Endothelial cell of umbilical vein (primary cell): ENCODE measurements at places on chromosomes 7 and 10.

- no peak for DNase-seq
Measured at GRCh38 chr7:97018126-97018601, 6.5 kb downstream of the DLX5 start.

DNA sequence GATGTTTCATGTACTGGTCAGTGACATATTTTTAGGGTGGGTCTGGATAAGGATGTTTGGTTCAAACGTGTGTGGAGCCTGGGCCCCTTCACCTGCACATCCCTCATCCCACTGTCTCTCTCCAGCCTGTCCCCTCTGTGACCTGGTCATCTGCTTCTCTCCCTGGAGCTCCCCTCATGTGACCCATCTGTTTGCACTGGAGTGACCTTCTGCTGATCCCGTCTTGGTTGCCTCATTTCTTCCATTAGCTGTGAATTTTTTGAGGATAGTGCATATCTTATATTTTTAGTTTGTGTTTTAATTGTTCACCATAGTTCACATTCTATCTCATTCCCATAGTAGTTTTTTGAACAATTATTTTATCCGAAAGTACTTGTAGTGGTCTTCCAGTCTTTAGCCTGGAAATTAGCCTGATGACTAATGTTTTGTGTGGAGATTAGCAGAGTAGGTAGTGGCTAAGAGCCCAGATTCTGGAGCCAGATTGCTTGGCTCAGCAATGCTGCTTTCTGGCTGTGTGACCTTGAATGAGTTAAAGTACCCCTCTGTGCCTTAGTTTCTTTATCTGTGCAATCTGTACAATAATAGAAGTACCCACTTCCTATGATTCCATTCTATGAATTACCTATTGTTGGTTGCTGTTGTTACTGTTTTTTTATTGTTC lies 224.5 kb downstream of the LRMDA start:
- peak; percentile 36 for DNase-seq

- no peak for DNase-seq
Measured at GRCh38 chr10:92897916-92898315, 49.6 kb downstream of the EXOC6 start.

DNA sequence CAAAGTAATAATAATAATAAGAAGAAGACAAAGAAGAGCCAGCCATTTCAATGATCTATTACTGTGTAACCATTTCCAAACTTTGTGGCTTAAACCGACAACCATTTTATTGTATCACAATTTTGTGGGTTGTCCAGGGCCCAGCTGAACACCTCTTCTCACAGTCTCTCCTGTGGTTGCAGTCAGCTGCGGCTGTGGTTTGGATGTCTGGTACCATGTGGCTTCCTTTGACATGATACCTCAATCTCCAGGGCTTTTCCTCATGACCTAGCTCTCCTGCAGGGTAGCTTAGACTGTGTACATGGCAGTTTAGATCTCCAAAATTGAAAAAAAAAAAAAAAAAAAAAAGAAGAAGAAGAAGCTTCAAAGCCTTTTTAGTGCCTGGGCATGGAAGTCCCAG lies 72.6 kb upstream of the NFKB2 start:
- no peak for DNase-seq

- no peak for DNase-seq
Measured at GRCh38 chr10:101494650-101495049, 93.4 kb downstream of the POLL start.

GRCh38 chr10:115073796-115074195 lies 19.4 kb upstream of the ATRNL1 start:
- DNase-seq, result no peak

- no peak for DNase-seq
Measured at GRCh38 chr10:68238371-68238770, 6.5 kb upstream of the ATOH7 start.

DNA sequence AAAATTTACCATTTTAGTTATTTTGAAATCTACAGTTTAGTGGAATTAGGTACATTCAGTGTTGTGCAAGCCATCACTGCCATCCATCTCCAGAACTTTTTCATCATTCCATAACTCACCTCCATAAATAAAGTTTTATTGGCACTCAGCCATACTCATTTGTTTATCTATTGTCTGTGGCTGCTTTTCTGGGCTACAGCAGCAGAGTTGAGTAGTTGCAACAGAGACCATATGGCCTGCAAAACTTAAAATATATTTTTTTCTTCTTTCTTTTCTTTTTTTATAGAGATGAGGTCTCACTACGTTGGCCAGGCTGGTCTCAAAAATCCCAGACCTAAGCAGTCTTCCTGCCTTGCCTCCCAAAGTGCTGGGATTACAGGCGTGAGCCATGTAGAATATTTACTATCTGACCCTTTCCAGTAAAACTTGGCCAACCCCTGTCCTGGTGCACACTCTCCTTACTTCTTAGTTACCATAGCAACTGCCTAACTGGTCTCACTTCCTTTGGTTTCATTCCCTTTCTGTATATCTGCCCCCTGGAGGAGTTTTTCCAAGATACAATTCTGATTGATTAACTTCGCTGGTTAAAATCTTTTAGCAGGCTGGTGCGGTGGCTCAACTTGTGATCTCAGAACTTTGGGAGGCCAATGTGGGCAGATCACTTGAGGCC lies 133.2 kb downstream of the CUX1 start:
- DNase-seq, result peak; percentile 62

DNA sequence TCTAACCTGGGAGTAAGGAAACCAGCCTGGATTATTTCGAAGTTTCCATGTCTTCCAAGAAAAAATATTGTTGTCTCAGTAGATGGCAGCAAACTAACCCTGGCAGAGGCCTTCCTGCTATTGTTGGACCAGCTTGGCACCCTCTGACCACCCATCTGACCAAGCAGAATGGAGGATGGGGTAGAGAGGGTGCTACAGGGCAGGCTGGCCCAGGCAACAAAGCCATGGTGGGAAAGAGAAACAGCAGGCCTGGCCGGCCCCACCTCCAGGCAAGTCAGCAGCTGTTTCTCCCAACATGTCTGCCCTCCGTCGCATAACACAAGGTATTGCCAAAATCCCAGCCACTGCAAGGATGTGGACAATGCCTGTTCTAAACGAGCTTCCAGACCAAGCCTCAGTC lies 95.0 kb downstream of the FAM53B start:
- DNase-seq, result no peak

DNA sequence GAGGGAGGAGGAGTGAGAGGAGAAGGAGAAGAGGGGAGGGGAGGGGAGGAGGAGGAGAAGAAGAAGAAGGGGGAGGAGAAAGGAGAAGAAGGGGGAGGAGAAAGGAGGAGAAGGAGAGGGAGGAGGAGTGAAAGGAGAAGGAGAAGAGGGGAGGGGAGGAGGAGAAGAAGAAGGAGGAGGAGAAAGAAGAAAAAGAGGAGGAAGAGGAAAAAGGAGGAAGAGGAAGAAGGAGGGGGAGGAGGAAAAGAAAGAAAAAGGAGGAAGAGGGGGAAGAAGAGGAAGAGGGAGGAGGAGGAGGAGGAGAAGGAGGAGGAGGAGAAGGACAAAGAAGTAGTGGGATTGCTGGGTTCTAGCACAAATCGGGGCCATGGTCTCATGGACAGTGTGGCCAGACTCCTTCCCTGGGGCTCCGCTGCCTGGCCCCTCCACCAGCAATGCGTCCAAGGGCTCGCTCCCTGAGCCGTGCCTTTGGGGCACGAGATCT lies 4.2 kb upstream of the MAFK start:
- DNase-seq, result no peak

DNA sequence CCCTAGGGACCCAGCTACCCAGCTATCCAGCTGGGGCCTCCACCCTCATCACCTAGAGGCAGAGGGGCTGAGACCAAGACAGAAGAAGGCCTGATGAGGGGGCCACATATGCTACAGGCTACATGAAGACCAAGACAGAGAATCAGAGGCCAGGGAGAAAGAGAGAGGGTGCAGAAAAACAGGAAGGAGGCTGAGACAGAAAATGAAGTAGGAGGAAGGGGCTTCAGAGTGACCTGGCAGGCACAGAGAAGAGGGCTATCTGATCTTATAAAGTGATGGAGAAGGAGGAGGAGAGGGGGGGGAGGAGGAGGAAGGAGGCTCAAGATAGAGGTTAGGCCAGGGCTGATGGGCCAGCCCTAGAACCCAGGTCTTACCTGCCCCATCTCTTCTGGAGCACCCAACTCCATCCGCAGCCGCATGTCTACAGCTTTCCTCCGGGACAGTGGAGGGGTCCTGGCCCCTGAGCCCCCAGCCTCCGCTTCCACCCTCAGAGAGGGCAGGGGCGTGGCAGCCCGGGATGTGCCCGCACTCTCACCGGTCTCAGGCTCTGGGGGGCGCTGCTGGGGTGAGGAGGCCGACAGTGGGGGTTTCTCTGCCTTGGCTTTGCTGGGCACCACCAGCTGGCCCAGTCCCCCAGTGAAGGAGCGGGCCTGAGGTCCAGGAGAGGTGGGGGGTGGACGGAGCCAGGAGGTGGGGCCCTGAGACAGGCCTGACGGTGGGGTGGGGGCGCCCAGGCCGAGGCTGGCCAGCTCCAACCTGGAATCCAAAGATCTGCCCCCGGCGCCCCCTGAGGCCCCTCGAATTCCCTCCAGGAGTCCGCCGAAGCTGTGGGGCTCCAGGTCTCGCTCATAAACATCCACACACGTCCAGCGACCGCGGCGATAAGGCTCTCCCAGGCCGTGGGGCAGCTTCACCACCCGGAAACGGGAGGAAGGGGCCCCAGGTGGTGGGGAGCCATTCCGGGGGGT lies 1.8 kb downstream of the TSC22D4 start:
- DNase-seq, result peak; percentile 35

- DNase-seq, result no peak
Measured at GRCh38 chr7:128812514-128813168, 17.6 kb upstream of the FLNC start.

- no peak for DNase-seq
Measured at GRCh38 chr7:163971-164881, 28.1 kb upstream of the FAM20C start.

- DNase-seq, result no peak
Measured at GRCh38 chr7:150942001-150942590, 36.0 kb downstream of the KCNH2 start.

GRCh38 chr7:698515-699475 lies 27.7 kb upstream of the DNAAF5 start:
- DNase-seq, result peak; percentile 53

GRCh38 chr10:73968098-73968521 lies 29.8 kb upstream of the VCL start:
- peak; percentile 67 for DNase-seq

DNA sequence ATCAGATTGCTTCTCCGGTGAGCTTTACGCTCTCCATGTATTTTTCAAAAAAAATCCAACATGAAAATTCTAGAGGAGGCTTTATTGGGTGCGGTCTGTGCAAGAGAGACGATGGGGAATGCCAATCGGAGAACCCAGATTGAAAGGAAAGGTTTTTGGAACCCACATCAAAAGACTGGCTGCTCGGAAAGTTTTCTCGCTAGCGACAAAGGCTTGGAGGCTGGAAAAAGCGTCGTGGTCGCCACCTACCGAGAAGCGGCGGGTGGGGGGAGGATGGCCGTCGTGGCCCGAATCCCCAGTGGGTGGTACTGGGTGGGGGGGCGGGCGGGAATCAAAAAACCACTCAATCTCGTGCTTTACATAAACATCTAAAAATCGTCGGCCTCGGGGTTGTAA lies 1.1 kb upstream of the GTF2I start:
- peak; percentile 52 for DNase-seq

DNA sequence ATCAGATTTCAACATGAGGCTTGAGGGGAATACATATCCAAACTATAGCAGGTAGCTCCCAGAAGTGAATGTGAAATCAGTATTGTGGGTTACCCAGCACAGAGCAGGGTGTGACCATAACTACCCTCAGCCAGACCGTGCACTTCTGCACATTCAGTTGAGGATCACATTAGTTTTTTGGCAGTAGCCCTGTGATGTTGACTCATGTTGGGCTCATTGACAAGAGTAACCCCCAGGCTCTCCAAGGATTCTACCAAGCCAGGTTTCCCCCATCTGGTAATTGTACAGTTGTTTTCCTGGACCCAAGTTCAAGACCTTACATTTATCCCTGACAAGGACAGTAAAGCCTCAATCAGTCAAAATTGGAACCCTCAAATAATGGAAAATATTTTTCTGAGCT lies 11.7 kb upstream of the CPA4 start:
- DNase-seq, result no peak

- no peak for DNase-seq
Measured at GRCh38 chr7:36369171-36369570, 20.5 kb upstream of the ANLN start.

DNA sequence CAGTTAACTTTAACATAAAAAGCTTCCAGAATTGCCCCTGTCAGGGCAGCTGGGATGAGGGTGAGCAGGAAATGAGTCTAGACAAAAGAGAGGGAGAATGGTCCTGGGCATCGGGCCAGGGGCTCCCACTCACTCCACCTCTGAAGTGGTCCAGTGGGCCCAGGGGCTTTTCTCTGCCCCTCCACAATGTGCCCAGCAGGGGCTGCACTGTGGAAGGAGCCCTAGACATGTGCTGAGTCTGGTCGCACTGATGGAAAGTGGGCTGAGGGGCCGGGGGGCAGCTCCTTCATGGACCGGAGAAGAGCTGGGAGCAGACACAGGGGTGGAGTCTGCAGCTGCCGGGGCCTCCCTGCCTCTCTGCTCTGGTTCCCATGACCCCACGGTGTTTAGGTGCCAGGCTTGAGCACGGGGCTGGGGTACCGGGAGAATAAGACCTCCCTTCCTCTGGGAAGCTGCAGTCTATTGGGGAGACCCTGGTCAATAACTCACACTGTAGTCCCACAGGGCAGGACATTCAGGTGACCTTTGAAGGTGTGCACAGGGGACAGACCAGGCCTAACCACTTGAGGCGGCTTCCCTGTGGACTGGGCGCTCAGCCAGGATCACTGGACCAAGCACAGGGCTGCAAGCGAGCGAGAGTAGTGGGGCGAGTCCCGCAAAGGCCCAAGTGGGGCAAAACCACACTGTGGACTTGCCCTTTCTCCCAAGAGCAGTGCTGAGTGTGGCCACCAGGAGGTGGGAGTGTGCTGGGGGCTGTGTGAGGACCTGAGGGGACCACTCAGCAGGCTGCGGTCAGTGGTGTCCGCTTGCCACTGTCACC lies 6.1 kb downstream of the ADCY1 start:
- no peak for DNase-seq

DNA sequence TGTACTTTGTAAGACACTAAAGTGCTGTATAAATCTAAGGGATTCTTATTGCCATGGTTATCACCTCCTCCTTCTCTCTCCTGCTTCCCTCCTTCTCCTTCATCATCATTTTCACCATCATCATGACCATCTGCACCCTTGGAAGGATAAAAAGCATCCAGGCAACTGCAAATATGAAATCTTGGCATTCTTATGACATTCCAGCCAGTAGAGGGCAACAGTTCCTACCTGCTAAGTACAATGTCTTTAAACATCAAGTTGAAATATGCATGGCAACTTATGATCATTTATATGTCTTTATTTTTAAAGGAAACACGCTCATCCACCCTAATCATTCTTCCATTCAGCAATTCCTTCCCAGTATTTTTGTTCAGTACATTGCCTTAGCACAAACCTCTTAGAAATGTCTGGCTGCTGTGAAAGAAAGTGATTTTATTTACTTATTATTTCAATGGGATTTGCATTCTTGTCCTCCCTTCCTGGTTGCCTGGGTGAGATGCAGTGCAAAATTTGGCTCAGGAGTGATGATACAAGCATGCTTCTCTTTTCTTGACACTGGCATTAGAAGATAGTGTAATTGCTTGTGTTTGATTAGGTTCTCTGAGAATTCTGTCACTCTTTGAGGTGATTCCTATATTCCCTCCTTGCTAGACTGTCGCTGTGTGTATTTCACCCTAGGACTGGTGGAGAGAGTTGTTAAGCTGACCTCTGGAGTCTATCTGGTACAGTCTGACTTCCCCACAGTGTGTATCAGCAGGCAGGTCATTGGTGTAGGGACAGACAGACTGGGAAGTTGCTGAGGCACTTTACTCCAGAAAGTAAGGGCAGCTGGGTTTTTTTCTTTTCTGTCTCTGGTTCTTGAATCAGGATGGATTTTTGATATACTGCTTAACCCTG lies 188.5 kb upstream of the BMPER start:
- peak; percentile 84 for DNase-seq

- DNase-seq, result no peak
Measured at GRCh38 chr7:135801877-135802276, 53.3 kb upstream of the FAM180A start.
